T-cell (primary cell): ENCODE measurements at places on chromosomes 7 and 10.

GRCh38 chr10:26423722-26424121 lies 14.4 kb upstream of the APBB1IP start:
- no peak overlapping the region for H3K27ac ChIP-seq
- H3K4me3 ChIP-seq = no peak overlapping the region
- DNase-seq = no peak
- no peaks in the 10 kb centered on the region for H3K4me1 ChIP-seq
- no peaks in the 10 kb centered on the region for H3K36me3 ChIP-seq

- DNase-seq = no peak
- H3K27me3 ChIP-seq = peaks cover 4% of the 10 kb centered on the region
- no peak overlapping the region for H3K27ac ChIP-seq
- H3K36me3 ChIP-seq = no peaks in the 10 kb centered on the region
- no peaks in the 10 kb centered on the region for H3K4me1 ChIP-seq
- H3K4me3 ChIP-seq = no peak overlapping the region
Observed at GRCh38 chr10:110629680-110630191, 14.4 kb upstream of the RBM20 start.

- no peaks in the 10 kb centered on the region for H3K27me3 ChIP-seq
- no peak overlapping the region for H3K4me3 ChIP-seq
- no peaks in the 10 kb centered on the region for H3K4me1 ChIP-seq
- peaks cover 4% of the 10 kb centered on the region for H3K36me3 ChIP-seq
- no peak overlapping the region for H3K27ac ChIP-seq
Observed at GRCh38 chr7:143514995-143515735, 37.5 kb downstream of the TAS2R41 start.

DNA sequence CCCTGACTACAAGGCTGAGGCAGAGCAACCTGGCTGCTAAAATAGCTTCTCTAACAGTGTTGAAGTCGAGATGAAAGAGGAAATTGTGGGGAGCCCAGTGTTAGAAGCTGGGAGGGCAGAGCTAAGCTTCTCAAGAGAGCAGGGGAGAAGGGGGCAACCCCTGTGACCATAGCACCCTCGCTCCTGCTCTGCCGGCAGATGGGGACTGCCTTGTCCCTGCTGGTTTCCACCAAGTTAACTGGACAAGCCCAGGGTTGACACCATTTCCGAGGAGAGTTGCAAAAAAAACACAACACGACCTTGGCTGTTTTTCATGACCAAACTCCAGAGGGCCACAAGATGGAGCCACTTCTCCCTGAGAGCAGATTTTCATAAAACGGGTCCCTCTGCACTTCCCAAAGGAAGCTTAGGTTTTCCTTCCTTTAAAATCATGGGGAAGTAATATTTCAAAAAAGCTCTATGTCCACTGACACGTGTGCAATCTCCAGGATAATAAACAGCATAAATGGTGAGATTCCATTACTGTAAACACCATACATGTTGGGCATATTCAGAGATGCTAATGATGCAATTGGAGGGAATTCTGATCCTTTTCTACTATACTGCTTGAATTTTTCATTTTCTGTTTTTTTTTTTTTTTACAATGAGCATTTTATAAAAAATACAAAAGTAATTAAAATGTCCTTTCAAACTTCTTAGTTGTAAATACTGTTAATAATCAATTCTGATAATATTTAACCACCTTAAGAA lies 140.4 kb downstream of the PIP4K2A start:
- H3K4me1 ChIP-seq = peaks cover 36% of the 10 kb centered on the region
- H3K36me3 ChIP-seq = peaks cover 23% of the 10 kb centered on the region
- no peaks in the 10 kb centered on the region for H3K27me3 ChIP-seq

GRCh38 chr7:2717293-2718261 lies 29.6 kb downstream of the AMZ1 start:
- DNase-seq = peak; percentile 32
- peak overlapping the region; percentile 35 for H3K4me3 ChIP-seq
- no peaks in the 10 kb centered on the region for H3K36me3 ChIP-seq
- H3K27me3 ChIP-seq = no peaks in the 10 kb centered on the region
- H3K4me1 ChIP-seq = peaks cover 75% of the 10 kb centered on the region

DNA sequence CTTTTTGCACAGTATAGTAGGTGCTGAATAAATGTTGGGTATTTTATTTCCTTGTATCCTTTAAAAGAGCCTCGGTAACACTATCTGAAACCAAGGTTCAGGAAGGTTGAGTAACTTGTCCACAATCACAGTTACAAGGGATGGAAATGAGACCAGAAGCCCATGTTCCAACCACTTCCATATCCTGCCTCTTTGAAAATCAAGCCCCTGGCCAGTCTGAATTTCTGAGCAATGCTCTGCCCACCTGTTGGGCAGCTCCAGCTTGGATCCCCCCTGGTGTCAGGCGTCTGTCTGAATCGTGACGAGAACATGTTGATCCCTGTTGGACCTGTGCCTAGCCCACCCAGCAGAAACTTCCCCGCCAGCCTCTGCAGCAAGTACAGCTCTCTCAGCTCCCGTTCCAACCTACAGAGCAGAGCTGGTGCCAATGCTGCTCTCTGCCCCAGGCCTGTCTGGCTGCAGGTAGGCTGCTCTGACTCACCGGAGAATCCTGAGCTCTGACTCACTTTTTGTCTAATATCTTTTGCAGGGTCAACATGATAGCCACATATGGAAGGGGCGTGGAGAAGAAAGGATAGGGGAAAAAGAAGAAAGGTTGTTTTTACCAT lies 595.5 kb downstream of the INHBA start:
- no peak for DNase-seq
- H3K27ac ChIP-seq = no peak overlapping the region
- H3K4me1 ChIP-seq = no peaks in the 10 kb centered on the region
- H3K4me3 ChIP-seq = no peak overlapping the region
- H3K27me3 ChIP-seq = no peaks in the 10 kb centered on the region

- DNase-seq = peak; percentile 28
- H3K4me1 ChIP-seq = peaks cover 20% of the 10 kb centered on the region
- H3K27ac ChIP-seq = no peak overlapping the region
- no peak overlapping the region for H3K4me3 ChIP-seq
Observed at GRCh38 chr10:137031-137430, 1.8 kb downstream of the ZMYND11 start.
